ENCODE measurements at places on chromosomes 11 and 22.

GRCh38 chr11:48003926-48004325 lies 23.6 kb downstream of the PTPRJ start:
- DNase-seq: no peak

- DNase-seq: peak; percentile 59
Observed at GRCh38 chr22:22942511-22943329, 55.1 kb downstream of the IGLL5 start.

DNA sequence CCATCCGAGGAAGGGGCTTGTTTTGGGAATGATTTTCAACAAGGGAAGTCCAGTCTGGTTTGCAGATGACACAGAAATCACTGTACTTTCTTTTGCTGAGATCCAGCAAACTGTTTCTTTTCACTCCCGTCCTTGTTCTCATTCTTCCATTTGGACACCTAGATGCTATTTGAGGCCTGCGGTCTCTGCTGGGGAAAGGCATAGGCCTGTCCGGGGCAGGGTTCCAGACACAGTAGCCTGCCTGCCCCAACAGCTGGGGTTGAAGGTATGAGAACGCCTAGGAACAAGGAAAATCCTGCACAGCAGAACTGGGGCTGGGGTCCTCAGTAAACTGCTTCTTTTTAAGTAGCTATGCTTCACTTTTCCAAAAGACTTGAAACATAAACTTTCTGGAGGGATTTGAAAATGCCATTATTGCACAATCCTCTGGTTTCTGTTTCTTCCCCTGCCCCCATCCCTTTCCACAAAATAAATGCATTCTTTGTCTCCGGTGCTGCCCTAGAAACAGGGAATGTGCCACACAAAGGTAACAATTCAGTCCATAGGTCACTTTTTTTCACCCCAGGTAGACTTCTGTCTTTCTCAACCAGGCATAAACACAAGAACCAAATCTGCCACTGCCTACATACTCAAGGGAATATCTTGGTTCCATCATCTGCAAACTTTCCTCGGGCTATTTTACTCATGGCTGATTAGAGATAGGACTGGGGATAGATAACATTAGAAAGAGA lies 174.8 kb upstream of the MTMR2 start:
- peak; percentile 57 for DNase-seq

DNA sequence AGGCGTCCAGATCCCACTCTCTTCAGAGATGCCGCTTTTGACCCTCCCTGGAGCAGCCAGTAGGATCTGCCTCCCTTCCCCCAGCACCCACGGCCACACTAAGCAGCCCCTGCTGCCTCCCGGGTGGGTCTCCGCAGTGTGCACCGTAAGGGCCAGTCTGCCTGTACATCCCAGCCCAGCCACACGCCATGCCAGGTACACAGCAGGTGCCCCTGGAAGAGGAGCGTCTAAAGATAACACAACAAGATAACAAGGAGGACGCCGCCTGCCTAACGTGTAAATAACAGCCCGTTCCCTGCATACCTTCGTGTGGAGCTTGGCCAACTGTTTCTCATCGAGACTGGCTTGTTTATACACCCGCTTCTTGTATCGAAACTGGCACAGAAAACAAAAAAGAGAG lies 139.4 kb downstream of the SHANK2 start:
- no peak for DNase-seq
